ENCODE measurements at places on chromosomes 13 and 19. TPM values are rescaled to one million over a fixed set of nuclear protein-coding genes. Genes with fewer than 3 reads are reported as not detected.

Gene CYP2S1
- 6.0 TPM for total RNA-seq

Gene LILRB2
- total RNA-seq: 0.54 TPM

Gene SHISA2
- 34.1 TPM for total RNA-seq

Gene IL12RB1
- total RNA-seq: not detected

Gene EID2B
- total RNA-seq: 7.6 TPM

Gene NCR1
- total RNA-seq: not detected

Gene TTYH1
- total RNA-seq: 2.9 TPM

Gene ADGRL1
- 68.1 TPM for total RNA-seq

Gene ZIM2
- not detected for total RNA-seq

Gene ETV2
- total RNA-seq: 1.3 TPM

Gene TMIGD2
- not detected for total RNA-seq

Gene ISYNA1
- total RNA-seq: 111 TPM

Gene PLIN5
- total RNA-seq: 0.54 TPM

Gene TMEM238
- total RNA-seq: 1.3 TPM

Gene TEX26
- total RNA-seq: not detected

Gene HSPB6
- total RNA-seq: 0.49 TPM

Gene LYPD5
- total RNA-seq: not detected

Gene HOMER3
- 217 TPM for total RNA-seq

Gene TMEM272
- total RNA-seq: 0.59 TPM

Gene PROZ
- not detected for total RNA-seq

Gene ZNF324B
- total RNA-seq: 9.9 TPM

Gene ZNF558
- 11.7 TPM for total RNA-seq

Gene S1PR4
- total RNA-seq: not detected

Gene ZNF846
- total RNA-seq: 19.0 TPM

Gene OVOL3
- total RNA-seq: not detected

Gene SELENOV
- 9.9 TPM for total RNA-seq

Gene TEX30
- total RNA-seq: 6.9 TPM

Gene BCAM
- total RNA-seq: 47.1 TPM

Gene PLEKHG2
- total RNA-seq: 205 TPM

Gene GFY
- total RNA-seq: 0.88 TPM

Gene PTH2
- total RNA-seq: 2.5 TPM

Gene JAK3
- 1.3 TPM for total RNA-seq

Gene CERS1
- 15.3 TPM for total RNA-seq

Gene C5AR1
- 1.4 TPM for total RNA-seq

Gene SYNGR4
- total RNA-seq: not detected

Gene SLC5A5
- total RNA-seq: 4.3 TPM

Gene KLK5
- total RNA-seq: not detected

Gene ARRDC5
- not detected for total RNA-seq

Gene CDKN2D
- total RNA-seq: 68.3 TPM

Gene CYP2A7
- total RNA-seq: not detected

Gene LRRC63
- total RNA-seq: not detected

Gene OCEL1
- 23.4 TPM for total RNA-seq

Gene PGLYRP1
- not detected for total RNA-seq

Gene TDRD12
- not detected for total RNA-seq

Gene IGFL2
- total RNA-seq: not detected

Gene ZNF560
- total RNA-seq: not detected

Gene ZMYM5
- total RNA-seq: 20.1 TPM

Gene ELAVL1
- 122 TPM for total RNA-seq

Gene TINCR
- 1.0 TPM for total RNA-seq

Gene ZGLP1
- total RNA-seq: 9.4 TPM

Gene ACER1
- total RNA-seq: not detected

Gene CCDC124
- 87.9 TPM for total RNA-seq

Gene ATP12A
- not detected for total RNA-seq

Gene ATP7B
- total RNA-seq: 17.4 TPM

Gene NLRP11
- total RNA-seq: 0.34 TPM

All from glutamatergic neuron (in vitro differentiated cells).